ENCODE measurements at places on chromosomes 5 and 9.

DNA sequence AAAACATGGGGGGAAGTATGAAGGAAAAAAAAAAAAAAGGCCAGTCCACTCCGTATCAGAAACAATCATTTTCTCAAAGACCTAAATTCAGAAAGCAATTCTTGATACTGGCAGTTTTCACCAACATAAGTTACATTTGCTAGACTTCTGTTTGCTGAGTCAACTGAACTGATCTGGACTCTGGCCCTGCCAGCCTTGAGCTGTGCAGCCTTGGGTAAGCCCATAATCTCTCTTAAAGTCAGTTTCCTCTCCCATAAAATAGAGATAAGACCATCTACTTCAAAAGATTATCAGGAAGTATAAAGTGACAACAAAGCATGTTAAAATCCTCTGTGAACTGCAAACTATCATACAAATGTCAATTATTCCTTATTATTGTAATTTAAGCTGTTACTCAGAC lies 106.8 kb downstream of the MAPKAP1 start:
- DNase-seq: peak; percentile 8

- no peak for DNase-seq
These were observed 65.2 kb downstream of the STARD4 start for GRCh38 chr5:111447099-111447498.

GRCh38 chr5:138115254-138115653 lies 24.0 kb downstream of the NME5 start:
- DNase-seq: no peak

GRCh38 chr5:92801911-92802310 lies 779.1 kb downstream of the NR2F1-AS1 start:
- peak; percentile 30 for DNase-seq

- DNase-seq: no peak
These were observed 686.5 kb upstream of the ADAMTS16 start for GRCh38 chr5:4453655-4454054.

- no peak for DNase-seq
These were observed 17.3 kb upstream of the RNU6ATAC start for GRCh38 chr9:134181648-134182034.

DNA sequence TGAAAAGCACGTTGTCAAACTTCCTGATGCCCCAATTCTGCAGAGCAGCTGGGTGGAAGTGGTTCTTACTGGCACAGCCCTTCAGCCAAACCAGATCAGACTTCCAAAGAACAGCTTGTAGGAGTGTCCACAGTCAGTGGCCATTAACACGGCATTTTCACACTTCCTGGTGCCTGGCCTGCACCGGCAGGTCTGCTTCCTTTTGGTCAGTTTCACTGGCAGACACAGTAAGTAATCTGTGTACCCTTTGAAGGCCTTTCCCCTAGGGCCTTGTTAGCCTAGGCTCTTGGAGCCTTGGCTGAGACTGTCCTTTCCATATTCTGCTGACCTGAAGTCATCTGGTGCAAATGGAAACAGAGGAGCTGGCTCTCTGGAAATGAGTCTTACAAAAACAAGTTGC lies 297.5 kb upstream of the TNC start:
- DNase-seq: no peak

DNA sequence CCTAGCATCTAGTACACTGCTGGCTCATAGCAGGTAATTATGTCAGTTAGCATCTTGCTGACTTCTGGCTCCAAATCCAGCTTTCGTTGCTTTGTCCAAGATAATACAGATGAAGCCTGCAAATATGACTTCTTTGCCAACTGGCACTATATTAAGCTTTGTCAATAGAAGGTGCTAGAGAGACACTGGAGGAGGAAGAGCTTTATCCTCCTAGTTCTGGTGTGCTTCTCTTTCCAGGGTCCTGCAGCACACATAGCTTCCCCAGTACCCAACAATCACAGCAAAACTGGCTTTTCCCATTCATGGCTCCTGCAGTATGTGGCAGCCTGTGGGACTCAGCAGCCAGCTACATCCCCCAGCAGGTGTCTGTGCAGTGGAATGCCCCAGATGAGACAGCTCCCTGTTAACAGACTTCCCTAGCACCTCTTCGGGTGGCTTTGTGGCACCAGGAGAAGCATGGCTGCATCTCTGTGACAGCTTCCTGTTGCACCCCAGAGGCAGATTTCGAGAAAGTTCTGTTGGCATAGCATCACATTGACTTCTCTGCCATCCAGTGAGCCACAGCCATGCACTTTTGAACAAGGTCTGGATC lies 147.8 kb downstream of the OXCT1 start:
- no peak for DNase-seq

- no peak for DNase-seq
These were observed 69.4 kb upstream of the SSBP2 start for GRCh38 chr5:81820318-81820636.

DNA sequence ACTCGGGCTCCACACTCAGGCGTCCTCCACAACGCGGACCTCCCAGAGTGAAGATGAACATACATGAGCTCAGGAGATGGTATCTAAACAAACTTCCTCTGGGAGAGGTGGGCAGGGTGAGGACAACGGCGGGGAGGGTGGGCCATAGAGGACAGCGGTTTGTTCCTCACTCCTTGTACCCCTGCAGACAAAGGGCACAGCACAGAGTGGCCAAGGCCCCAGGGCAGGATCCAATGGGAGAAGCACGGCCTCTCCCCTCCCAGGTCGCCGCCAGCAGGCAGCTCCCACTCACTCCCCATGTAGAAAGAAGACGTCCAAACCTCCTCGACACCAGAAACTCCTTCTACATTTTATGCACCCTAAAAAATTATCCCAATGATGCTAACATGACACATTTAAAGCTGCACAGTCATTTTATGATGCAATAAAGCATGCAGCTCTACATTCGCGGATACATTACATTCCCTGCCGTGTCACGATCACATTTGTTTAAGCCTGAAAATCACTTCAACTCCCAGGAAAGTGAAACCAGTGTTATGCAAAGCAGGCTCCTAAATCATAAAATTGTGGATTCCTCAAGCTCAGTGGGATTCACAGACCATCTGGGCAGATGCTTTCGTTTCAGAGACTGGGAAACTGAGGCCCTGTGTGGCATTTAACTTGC lies 87.5 kb upstream of the SARDH start:
- no peak for DNase-seq

DNA sequence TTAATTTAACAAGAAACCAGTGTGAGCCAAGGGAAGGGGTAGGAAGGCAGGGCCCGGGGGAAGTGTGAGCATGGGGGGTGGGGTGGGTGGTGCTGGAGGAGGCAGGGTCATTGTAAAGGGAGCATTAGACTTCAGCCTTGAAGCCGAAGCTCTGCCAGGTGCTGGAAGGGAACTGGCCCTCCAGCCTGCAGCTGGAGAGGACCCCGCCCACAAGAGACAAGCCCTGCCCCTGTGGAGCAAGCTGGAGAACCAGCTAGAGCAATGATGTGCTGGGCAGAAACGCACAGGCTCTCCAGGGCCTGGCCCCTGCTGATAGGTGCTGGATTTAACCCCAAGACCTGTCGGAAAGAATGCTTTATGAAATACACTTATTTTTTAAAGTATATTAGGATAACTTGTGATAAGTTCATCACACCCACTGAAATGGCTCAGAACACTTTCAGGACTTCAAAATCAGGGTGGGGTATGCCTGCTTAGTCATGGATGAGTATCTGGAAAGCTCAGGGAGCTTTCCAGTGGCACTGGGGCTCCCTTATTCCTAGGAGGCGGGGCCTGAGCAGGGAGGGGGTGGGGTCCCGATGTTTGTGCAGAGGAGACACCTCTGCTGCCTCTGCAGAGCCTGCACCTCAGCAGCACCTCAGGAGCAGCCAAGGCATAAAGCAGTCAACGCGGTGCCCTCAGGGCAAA lies 27.1 kb downstream of the UBE2QL1 start:
- DNase-seq: no peak

DNA sequence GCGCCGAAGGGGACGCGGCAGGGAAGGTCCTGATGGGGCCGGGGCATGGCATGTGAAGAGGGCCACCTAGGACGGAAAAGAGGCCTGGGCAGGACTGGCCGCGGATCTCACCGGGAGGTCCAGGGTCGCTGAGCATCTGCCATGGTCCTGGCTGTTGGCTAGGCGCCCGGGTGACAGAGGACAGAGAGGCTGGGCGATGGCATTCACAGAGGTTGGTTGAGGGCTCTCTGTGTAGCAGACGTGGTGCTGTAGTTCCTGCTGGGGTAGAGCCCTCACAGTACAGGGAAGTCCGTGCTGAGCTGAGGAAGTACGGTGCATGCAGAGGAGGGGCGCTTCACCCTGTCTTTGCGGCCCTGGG lies 427 bp downstream of the PCYOX1L start:
- DNase-seq: peak; percentile 36

DNA sequence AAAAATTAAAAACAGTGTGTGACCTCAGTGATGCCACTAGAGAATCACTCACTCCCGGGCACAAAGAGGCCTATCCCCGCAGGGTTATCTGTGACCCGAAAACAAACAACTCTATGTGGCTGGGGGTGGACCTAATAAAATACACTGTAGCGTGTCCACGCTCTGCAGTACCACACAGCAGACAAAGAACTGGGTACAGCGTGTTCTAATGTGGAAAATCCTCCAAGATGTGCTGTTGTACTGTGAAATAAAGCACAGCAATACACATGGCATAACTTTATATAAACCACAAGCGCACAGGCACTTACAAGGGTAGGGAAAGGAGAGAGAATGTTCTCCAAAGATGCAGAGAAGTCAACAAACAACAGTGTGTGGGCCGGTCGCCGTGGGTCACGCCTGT lies 8.1 kb upstream of the SLC34A1 start:
- DNase-seq: no peak

DNA sequence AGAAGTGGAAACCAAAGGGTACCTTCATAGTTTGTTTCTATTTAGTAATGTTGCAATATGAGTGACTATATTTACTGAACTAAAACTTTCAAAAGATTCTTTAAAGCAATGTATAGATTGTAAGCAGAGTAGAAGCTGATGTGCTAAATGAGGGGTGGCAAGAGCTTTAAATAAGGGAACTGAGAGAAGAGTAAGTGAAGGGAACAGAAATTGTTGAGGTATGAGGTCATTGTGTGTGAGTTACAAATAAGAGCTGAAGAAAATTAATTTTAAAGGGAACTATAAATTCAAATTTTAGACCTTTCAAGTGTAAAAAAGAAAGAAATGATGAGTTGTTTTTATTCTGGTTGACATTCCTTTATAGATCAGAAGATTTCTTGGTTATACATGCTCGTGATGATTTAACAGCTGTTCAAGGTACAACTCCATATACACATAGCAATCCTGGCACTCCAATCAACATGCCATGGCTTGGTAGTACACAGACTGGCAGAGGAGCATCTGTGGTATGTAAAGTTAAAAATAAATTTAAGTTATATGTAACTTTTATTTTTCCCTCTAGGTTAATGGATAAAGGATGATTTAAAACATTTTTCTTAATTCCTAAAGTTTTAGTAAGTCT lies 135.1 kb upstream of the TNFAIP8 start:
- DNase-seq: no peak

- DNase-seq: no peak
These were observed 26.4 kb downstream of the FOXD1 start for GRCh38 chr5:73422164-73422563.

DNA sequence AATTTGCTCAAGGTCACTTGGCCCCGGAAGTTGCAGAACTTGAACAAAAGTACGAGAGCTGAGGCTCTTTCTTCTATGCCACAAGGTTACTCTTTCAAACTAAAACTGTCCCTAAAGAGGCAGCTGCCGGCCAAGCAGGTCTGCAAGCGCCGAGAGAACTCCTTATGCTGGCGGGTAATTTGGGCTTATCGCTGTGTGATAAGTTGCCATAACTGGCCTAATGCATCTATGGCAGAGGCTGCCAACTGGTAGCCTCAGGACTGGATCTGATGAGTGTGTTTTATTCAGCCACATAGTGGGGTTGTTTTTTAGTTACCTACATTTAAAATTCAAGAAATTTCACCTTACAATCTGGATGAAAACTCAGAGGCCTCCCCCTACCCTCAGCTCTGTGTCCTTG lies 68.1 kb upstream of the SPOCK1 start:
- DNase-seq: no peak

DNA sequence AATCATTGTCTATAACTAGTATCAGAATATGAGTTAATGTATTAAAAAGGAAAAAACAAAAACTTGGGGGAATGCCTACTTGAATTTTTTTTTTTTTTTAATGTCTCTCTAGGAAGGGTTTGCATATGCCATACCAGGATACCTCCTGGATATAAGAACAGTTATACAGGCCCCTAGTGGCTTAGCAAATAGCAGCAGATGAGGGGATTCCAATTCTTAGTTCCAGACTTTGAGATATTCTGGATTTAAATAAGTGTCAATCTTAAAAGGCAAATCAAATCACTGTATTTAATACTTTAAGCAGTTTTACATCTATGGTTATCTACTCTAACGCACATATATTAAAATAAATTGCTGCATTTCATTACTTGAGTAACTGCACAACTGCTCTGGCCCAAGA lies 1055.5 kb upstream of the DMAC1 start:
- DNase-seq: peak; percentile 58

DNA sequence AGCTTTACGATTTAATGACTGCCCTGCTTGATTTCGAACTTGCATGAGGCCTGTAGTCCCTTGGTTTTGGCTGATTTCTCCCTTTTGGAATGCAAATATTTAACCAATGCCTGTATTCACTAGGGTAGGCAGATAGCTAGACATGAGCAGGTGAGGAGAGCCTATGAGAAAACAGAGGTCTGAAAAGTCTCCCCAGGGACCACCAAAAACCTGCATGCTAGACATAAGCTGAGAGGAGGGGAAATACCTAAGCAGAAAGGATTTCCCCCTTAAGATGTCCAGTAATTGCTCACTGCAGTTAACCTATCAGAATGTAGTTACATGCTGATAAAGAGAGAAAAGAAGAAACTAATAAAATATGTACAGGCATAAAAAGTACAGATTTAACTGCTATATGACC lies 667.4 kb upstream of the SEMA6A start:
- DNase-seq: no peak

DNA sequence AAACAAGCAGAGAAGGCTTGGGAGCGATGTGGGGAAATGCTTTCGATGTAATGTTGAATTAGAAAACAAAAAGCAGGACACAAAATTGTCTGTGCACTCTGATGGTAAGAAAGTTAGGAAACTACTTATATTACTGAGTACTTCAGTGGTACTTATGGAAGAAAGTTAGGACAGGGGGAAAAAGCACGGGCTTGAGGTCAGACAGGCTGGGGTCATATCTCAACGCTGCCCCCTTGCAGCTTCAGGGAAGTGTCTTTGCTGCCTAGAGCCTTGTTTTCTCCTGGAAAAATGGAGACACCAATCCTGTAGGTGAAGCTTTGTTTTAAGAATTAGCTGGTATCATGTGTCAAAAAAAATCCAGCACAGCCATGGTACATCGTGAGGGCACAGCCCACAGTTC lies 23.0 kb downstream of the NEURL1B start:
- DNase-seq: no peak

- DNase-seq: no peak
These were observed 294.8 kb downstream of the PRELID2 start for GRCh38 chr5:145540375-145540774.

GRCh38 chr9:135015565-135015964 lies 71.9 kb upstream of the OLFM1 start:
- no peak for DNase-seq

- DNase-seq: no peak
These were observed 3.4 kb downstream of the CSF2 start for GRCh38 chr5:132076983-132077382.

- DNase-seq: no peak
These were observed 795 bp downstream of the CNOT8 start for GRCh38 chr5:154858972-154859871.

- DNase-seq: peak; percentile 83
These were observed 79.4 kb downstream of the ESM1 start for GRCh38 chr5:54905942-54906537.

- DNase-seq: no peak
These were observed 359.9 kb upstream of the ACTBL2 start for GRCh38 chr5:57842364-57843058.

GRCh38 chr5:170536525-170536924 lies 32.7 kb downstream of the KCNIP1 start:
- no peak for DNase-seq

GRCh38 chr5:10251405-10251804 lies 1.3 kb downstream of the CCT5 start:
- no peak for DNase-seq
